Cerebellar nuclear complex (tissue), 1 donor: ENCODE measurements at places on chromosomes 13 and 19.

DNA sequence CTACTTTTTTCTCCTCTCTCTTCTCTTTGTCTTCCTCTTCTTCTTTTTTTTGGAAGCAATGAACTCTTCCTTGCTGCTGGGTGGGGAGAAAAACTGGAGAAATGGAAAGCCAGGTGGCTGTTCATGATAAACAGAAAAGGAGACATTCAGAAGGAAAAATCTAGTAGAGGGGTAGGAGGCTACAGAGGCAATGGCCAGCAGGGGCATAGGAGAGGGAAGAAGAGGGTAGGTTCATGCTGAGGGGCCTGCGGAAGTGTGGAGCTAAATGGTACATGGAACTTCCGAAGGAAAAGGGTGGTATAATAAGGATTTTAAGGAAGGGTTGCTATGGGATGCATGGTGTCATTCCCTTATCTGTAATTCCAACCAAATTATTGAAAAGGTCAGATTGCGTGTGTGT, 17.5 kb upstream of the HS6ST3 start:
- no peak for DNase-seq

GRCh38 chr19:45103156-45103507, 10.2 kb downstream of the PPP1R37 start:
- no peak for DNase-seq

- no peak for DNase-seq
These were observed 145.1 kb upstream of the UFM1 start for GRCh38 chr13:38204556-38204955.

DNA sequence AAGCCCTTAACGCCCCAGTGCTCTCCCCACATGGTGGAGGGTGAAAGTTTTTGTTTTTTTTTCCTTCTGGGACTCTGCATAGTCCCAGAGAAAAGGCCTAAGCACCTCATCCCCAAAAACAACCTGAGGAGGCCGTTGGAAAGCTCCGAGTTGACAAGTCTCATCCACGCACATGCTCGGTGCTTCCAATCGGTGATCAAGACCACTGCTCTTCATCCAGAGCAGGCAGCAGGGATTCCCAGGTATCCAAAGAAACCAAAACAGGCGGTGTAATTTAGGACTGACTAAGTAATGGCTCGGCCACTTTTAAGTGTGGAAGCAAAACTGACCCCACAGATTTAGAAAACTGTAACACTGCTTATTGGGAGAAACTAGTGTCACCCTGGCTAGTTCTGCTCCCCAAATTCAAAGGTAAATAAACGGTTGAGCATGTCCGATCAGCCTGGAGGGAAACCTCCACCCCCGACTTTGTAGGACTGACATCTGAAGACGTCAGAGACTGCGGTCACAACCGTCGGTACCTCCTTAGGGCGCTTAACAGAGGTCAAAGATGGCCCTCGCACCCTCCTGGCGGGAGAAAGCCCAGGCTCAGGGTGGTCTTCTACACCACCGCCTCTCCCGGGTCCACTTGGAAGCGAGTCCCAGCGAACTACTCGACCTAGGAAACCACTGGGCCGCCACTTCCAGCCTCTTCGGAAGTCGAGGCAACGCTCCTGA, 997 bp upstream of the ZNF446 start:
- DNase-seq, result no peak

- no peak for DNase-seq
These were observed 32.9 kb upstream of the POU2F2 start for GRCh38 chr19:42165146-42165545.

DNA sequence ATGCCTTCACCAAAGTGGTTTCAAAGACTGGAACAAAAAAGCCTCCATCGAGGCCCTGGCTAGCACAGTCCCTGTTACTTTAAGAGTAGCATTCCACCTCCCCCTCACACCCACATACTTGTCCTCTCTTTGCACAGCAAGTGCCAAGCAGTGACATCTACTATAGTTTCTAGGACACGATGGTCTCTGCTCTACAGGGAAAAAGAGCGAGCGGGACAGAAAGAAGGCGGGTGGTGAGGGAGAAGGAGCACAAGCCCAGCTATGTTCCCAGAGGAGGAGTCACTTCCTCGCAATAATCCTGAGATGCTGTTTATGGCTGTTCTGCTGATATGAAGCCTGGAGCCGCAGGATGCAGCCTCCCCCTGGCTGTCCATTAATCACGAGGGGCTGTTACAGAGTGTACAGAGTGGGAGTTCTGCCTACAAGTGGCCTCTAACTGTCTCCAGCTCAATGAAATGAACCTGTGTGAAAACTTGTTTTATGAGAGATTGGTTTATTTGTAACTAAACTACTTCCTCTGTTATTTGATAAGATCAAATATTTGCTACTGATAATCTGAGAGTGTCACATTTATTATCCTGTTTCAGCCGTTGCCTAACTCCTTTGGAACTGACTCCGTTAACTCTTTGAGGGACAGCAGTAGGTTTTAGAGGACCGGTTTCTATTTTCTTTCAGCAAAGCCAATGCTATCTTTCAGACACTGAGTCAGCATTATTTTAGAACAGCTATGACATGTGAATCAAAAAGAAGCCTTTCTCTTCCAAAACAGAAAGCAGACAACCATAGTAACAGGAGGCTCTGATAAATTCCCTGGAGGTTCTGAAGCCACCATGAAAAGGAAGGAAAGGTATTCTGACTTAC, 208.0 kb downstream of the SPRY2 start:
- DNase-seq, result no peak

DNA sequence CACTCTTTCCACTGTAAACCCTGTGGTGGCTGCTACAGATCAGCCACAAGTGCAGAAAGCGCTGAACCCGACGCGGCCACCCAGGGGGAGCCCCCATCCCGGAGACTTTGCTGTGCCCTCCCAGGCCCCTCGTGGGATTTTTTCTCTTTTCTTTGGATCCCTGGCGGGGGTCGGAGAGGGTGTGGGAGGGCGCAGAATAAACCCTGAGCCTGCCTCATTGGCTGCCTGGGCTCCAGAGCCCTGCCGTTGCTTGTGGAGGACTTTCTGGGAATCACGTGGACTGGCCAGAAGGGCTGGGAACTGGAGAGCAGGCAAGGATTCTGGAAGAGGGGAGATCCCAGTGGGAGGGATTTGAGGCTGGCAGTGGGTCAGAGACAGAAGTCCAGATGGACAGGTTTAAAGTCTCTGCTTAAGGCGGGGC, 24.9 kb downstream of the GADD45B start:
- DNase-seq, result no peak

- DNase-seq, result no peak
These were observed 94.7 kb downstream of the RGCC start for GRCh38 chr13:41552031-41552430.

DNA sequence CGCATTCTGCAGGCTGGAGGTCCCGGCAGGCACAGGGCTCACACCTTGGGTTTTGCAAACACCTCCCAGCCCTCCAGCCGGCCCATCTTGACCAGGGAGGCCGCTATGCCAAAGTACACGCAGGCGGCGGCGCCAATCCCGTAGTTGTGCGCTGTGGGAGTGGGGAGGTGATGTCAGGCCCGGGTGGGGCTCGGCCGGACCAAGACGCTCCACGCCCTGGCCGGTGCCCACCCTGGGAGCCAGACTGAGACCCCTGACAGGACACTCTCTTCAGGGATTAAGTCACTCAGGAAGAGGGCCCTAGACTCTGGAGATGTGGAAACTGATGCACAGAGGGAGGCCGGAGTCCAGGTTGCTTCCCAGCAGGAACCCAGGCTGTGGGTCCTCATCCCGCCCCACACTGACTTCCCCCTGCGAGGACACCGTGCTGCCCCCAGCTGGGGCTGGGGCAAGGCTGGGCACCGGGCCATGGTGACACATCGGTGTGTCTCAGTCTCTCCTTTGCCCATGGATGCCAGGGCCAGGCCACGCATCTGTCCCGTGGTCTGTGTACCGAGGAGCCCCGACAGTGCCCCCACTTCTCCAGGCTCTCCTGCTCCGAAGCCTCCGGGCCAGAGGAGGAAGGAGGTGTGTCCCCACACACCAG, 8.8 kb downstream of the NDUFA11 start:
- no peak for DNase-seq

GRCh38 chr19:47735131-47735530, 10.2 kb upstream of the NOP53 start:
- DNase-seq, result no peak

DNA sequence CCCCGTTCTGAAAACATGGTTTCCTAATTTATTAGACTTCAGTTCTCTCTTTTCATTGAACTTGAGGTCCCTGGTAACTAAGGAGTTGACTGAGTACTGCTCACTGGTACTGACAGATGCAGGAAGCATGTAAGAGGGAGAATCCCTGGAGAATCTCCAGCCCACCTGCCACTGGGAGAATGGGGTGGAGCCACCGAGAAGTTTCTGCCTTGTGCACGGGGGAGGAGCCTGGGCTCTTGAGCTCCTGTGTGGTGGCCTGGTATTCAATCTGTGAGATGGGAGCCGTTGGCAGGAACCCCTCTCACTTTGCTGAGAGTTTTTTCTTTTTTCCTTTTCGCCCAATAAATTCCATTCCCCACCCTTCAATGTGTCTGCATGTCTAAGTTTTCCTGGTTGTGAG, 13.2 kb upstream of the AKAP11 start:
- DNase-seq, result no peak

GRCh38 chr19:55559684-55560083, 14.3 kb upstream of the SBK3 start:
- DNase-seq, result no peak

DNA sequence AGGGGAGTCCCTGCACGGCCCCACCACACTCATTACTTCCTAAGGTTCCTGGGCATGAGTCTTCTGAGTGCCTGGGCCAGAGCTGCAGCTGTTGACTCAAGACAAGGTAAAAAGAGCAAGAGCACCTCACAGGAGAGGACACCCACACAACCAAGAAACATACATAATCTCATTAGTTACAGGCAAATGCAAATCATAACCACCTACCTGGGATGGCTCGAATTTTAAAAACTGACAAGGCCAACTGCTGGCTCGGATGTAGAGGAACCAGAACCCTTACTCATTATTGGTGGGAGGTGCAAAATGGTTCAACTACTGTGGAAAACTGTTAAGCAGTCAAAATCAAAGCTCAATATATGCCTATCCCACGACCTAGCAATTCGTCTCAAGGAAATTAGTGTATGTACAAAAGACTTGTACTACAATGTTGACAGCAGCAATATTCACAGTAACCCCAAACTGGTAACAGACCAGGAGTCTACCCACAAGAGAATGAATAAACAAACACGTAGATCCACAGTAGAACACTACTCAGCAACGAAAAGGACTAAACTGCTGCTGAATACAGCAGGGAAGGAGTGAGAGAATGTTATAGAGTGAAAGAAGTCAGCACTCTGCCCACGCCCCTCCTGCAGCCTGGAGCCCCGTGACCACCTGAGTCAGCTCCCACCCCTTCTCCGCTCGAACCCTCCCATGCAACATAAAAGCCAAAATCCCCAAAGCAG, 15.8 kb downstream of the AKT2 start:
- DNase-seq, result no peak

- no peak for DNase-seq
These were observed 52.9 kb downstream of the OR10H4 start for GRCh38 chr19:16001481-16002312.

- DNase-seq, result peak; percentile 49
These were observed 4.4 kb upstream of the PROZ start for GRCh38 chr13:113153810-113154748.

DNA sequence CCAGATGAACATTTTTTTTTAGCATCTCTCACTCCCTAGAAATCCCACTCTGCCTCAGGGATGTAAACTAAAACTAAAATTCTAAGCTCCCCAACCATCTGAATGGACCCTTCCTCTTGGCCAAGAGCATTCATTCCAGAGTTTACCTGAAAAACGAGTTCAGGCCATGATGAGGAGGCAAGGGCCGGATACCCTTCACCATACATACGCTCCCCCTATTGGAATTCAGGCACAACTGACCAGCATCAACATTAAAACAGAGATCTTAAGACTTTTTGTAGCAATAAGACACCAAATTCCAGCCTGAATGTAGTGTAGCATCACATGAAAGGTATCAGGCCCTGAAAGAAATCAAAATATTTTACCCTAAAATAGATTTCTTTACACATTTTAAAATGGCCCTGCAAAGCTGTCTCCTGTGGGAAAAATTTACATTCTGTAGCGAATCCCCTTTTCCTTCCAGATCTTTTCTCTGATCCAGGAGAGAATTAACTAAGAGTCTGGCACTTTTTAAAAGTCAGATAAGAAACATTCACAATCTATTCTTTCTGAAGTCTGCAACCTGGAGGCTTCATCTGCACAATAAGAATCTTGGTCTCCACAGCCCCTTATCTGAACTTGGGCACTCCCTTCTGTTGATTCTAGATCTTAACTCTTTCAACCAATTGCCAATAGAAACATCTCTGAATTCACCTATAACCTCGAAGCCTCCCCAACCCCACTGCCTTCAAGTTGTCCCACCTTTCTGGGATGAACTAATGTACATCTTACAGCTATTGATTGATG, 888.5 kb downstream of the UQCRFS1 start:
- DNase-seq, result no peak

DNA sequence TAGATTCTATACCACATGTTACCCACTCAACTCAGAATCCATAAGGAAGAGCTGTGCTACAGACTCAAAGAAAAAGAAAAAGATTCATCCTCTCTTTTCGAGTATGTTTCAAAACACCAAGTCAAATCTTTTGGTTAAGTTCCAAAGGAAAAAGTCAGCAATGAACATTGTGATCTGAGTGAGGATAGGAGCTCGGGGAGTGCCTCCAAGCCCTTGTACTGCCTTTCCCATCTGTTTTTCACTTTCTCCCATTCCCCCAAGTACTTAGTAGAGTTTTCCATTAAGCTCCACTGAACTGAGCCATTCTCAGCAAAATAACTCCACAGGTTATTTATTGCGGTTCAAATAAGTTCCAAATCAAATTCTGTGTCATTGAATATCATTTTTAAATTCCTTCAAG, 47.7 kb upstream of the MAB21L1 start:
- no peak for DNase-seq

DNA sequence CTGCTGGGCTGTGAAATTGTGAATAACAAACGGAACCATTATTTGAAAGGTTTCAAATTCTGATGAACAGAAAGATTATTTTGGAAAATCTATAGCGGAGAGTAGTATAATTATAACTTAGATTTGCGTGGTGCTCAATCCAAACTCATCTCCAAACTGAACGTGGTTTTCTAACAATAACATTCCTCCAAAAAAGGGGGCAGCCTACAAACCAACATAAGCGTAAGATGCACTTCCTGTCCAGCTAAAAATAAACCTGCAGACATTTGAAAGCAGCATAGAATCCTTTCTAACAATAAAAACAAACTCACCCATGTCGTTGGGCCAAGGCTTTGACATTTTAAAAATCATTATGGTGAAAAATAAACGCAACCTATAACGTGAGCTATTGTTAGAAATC, 178.4 kb downstream of the COL4A1 start:
- DNase-seq, result no peak

DNA sequence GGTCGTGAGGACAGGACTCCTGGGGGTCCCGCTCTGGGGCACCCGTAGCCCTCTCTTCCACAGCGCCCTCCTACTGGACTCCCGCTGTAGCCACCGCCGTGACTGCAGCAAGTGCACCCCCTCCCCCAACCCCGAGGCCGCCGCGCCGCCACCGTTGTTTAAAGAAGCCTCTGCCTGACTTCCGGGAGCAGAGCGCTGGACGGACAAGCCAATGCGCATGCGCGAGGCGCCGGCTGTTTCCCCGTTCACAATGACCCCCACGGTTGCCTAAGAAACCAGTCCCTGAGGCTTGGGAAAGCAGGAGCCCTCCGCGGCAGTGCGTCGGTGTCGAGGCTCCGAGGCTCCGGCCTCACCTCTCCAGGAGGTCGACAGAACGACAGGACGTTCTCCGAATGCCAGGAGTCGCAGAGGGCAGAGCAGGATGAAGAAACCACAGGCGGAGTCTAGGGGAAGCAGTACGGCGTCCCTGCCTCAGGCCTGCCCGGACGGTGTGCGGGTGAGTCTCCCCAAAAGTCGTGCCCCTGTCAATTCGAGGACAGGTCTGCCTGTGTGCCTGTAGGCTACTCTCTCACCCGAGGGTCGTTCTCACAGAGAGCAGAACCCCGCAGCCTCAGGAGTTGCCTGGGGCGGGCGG, 70.5 kb upstream of the ZNF420 start:
- no peak for DNase-seq
